ENCODE measurements at places on chromosomes 1 and 21.

DNA sequence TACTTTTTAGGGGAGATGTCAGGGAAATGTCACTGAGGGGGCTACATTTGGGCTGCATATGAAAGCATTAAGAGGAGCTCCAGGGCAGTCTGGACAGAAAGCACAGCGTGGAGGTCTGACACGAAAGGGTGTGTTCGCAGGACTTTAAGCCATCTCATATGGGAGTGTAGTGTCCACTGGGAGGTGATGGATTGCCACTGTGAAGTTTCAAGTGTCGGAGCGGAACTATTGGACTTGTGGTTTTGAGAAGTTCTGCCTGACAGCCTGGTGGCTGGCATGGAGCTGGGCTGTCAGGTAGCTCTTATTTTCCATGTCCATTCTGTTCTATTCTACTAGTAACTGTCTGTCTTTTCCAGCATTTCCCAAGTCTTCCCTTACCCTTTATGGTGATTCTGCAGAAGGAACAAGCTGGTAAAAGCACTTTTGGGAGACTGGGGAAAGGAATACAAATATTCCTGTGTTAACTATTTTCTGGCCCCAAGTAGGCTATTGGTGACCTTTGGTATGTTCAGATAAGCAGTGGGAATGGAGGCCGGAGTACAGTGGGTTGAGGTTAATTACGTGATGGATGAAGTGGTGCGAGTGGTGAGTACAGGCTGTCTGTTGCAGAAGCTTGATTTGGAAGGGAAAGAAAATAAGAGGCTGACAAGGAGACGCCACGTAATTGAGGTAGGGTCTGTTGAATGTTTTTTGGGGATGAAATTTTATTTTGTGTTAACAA lies 19.3 kb downstream of the B3GALT5 start:
- DNase-seq = no peak

DNA sequence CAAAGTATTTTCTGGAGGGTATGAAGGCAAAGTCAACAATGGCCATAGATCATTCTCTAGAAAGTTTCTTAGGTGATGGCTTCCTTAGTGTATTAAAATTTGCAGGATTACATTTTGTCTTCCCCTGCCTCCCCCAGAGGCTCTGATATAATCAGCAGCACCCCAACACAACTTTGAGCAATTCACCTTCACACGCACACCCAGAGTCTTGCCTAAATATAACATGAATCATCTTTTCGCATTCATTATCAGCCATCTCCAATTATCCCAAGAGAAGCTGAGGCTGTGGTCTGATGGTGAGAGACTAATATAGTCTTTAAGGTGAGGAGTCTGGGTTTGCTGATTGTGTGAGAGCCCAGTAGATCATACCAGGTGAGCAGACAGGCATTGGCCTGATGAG lies 343.0 kb downstream of the RRAGC start:
- DNase-seq = no peak

GRCh38 chr1:29256979-29257804 lies 20.9 kb downstream of the PTPRU start:
- no peak for DNase-seq

DNA sequence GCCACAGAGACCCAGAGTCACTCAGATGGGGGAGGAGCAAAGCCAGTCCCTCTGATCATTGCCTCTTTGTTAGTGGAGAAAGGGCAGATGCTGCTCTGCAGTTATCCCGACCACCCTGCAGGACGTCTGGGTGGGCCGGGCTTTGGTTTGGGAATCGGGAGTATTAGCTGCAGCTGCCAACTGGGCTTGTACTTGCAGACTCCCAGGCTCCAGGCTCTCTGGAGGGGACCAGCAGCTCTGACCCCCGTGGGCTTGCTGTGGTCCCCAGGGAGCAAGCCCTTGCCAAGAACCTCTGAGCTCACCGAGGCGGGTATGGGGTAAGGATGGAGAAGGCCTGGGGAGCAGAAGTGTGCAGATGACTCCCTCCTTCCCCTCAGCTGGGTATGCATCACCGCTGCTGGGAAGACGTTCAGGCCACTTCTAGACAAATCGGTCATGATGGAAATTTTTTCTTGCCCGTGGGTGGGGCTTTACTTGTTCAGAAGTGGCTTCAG lies 21.6 kb downstream of the MAPKAPK2 start:
- DNase-seq = no peak

- no peak for DNase-seq
These were observed 1144.6 kb upstream of the ADGRL2 start for GRCh38 chr1:80656014-80656636.

- no peak for DNase-seq
These were observed 6.7 kb upstream of the INKA2 start for GRCh38 chr1:111745675-111746613.

DNA sequence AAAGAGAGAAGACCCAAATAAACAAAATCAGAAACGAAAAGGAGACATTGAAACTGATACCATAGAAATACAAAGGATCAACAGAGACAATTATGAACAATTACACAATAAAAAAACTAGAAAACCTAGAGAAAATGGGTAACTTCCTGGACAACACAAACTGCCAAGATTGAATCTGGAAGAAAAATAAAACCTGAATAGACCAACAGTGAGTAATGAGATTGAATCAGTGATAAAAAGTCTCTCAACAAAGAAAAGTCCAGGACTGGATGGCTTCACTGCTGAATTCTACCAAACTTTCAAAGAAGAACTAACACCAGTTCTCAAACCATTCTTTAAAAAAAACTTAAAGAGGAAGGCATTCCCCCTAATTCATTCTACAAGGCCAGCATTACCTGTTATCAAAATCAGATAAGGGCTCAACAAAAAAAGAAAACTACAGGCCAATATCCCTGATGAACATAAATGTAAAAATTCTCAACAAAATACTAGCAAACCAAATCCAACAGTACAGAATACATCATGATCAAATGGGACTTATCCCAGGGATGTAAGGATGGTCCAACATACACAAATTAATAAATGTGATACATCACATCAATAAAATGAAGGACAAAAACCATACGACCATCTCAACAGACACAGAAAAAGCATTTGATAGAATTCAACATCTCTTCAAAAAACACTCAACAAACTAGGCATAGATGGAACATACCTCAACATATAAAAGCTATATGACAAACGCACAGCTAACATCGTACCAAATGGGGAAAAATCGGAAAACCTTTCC lies 119.9 kb downstream of the ACBD6 start:
- DNase-seq = no peak

DNA sequence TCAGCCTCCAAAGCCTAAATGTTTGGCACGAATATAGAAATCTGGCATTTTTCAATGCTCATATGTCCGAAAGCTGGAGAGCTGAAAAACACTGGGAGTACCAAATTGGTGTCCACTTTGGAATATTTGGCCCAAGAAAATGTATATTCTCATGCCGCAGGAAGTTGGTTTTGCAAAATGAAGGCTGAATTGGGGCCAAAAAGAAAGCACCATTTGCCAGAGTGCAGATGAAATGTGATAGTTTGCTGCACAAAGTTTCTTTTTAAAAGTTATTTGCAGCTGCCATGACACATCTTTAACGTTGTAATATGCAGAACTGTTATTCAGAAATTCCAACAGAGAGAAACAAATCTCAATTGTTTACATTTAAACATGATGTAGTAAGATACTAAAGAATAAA lies 124.2 kb upstream of the LYPLAL1 start:
- DNase-seq = no peak

DNA sequence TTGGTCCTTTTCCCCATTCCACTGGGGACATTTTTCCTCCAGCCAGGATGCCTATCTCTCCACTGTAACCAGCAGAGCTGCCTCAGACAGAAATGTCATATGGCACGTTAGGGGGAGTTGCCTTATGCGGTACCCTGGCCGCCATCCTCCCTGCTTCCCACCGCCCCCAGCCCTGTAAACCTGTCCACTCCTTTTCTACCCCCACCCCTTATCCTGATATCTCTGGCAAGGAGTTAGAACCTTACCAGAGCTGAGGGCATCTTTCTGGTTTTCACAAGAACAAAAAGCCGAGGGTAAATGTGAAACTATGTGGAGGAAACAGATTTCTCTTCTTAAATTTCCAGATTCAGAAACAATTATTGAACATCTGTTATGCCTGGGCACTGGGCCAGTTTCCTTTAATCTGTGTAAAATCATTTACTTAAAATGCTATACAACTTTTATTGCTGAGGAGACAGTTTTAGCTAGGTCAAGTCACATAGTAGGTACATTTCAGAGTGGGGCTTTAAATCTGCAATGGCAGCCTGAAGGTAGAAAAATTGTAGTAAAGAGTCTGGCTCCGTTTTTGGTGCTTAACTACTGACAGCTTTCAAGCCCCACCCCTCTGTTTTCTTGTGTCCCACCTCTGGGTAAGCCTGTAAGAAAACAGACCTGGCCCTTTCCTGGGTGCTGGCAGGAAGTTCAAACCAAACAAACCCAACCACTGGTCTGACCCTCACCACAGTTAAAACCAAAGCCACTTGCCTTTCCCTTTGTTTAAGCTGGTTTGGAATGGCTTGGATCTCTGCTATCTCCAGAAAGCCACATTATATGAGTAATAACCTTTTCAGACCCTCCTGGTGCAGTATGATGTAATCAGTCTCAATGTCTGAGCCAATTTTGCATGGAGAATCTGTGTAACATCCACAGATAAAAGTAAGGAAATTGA lies 319.0 kb downstream of the HHAT start:
- DNase-seq = no peak

- no peak for DNase-seq
These were observed 59.0 kb upstream of the CD1D start for GRCh38 chr1:158121604-158122254.

DNA sequence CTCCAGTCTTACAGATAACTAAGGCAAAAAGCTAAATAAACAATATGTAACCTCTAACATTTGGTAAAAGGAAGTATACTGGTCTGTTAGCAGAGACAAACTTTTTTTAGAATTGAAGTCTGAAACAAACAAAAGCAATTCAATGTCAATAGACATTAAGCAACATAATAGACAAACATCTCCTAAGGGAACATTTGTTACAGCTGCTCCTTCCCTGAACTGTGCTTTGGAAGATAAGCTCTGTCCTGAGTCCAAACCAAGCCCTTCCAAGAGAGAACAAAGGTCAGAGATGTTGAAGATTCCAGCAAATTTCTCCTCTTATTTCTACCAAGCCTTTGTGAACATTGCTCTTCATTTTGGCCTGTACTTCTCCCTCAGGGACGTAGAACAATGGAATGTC lies 25.3 kb downstream of the FMO2 start:
- DNase-seq = no peak

DNA sequence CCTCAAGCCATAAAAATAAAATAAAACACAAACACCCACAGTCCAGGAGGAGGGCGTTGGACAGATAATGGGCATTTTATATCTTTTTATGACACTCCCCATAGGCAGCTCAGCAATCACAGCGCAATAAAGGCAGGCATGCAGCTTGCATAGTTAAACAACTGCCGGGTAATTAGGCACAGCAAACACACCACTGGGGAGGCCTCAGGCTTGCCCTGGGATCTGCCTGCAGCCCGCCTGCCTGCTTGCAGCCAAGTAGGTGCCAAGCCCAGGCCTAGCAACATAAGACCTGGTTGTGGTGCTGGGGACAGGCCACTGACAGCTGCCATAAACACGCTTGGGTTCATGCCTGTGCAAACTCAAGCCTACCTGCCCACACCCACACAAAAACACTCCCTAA lies 54.2 kb downstream of the DMAP1 start:
- DNase-seq = no peak

DNA sequence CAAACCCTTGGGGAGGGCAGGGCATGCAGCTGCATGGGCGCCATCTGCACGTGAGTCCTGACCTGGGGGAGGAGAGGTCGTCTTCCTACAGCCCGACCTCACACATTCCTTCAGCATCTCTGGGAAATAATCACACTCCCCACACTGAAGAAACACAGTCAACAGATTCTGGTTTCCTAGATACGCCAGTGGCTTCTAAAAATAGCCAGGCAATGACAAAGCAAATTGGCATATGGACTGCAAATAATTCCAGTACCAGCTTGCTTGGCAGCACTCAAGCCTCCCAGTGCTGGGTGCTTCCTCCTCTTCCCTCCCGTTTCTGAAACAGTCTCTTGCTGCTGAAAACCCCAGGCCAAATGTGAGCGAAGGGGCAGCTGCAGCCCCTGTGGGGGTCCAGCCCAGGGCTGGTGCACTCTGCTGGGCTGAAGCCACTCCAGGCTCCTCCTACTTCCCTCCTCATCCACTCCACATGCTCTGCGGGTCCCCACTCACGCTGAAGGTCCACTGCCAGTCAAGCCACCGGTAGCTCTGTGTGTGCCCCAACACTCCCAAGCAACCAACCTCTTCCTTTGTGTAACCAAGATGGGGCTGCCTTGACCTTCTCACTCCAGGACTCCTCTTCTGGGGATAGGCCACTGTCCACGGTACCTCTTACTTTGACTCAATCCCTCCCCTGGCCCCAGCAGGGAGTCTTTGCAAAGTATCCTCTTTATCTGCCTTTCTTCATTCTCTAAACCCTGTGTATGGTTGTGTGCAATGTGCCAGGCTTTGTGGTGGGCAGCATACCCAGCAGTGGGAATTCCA lies 69.0 kb downstream of the KCND3 start:
- DNase-seq = no peak

DNA sequence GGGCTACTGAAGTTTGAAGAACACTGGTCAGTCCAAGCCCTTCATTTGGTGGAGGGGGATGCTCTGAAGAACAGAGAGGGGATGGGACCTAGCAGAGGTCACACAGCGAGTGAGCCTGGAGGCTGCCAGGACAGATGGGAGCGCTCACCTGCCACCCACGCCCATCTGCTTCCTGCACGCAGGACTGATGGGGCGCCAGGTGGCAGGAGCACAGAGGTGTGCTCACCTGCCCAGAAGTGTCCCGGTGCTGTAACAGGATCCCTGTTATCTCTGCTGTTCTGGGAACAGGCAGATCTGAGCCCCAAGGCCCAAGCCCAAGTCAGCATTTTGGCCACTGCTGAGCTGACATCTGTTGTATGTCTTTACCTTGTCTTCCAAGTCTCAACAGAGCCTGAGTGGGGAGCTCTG lies 40.5 kb downstream of the EPHB2 start:
- DNase-seq = no peak

DNA sequence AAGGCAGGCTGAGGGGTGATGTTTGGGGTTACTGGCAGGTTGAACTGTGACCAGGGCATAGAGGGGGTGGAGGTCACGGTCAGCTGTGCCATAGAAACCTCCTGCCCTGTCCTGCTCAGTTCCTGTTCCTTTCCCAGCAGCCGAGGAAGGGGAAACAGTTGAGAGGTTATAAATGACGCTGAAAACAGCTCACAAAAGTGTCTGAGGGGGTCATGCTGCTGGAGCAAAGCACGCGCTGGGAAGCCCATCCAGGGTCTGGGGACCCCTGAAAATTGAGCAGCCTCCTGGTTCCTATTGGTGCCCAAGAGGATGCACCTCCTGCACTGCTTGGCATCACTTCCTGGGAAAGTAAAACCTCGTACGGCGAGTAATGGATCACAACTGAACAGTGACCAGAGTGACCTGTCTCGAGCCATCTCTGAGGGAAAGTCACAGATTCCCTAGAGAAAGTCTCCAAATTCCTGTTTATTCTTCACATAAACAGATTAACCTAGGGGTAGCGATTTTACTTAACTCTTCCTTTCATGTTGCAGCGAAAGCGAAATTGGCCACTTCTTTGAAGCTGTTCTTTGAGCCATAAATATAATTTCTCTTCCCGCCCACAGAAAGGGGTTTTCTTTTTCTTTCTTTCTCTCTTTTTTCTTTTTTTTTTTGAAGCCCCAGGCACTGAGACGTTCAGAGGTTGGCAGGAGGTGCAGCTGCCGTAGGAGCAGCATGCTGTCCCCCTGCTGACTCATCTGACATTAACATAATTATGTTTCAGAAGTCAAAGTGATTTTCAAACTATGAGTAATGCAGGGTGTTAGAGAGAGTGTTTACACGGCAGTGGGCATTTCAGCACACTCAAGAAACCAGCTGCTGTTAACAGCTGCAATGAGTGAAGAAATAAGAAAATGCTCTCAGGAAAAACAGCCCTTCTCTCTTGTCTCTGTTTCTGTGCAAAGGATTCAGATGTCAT lies 41.8 kb upstream of the ATF3 start:
- DNase-seq = no peak

GRCh38 chr1:85090225-85090624 lies 41.9 kb upstream of the MCOLN3 start:
- no peak for DNase-seq

All from stimulated activated CD8-positive, alpha-beta memory T cell treated with anti-CD3 and anti-CD28 coated beads, Interleukin-4, amount 100 ng/mL, for 1 hour (primary cell).